Fibroblast of skin of right biceps (primary cell): ENCODE measurements at places on chromosomes 4 and X.
A peak's percentile ranks its signal among the peaks of the same experiment; 100 is the strongest.

DNA sequence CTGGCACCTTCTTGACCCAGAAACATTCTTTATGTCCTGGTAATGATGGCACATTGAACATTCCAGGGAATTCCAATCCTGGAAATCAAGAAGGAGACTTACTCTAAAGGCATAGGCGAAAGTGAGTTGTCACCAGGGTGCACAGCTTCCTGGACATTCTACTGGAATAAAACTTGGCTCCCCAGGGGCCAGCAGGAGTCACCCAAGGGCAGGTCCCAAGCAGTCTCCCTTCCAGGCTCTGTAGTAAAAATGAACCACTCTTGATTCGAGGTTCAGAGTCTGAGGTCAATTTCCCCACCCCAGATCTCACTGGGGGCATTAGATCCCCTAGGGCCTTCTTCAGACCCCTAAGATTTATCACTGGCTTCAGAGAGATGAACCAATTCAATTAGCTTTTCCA, 338.7 kb upstream of the GATB start:
- no peak for DNase-seq

- DNase-seq = no peak
Measured at GRCh38 chr4:90643156-90643555, 516.0 kb downstream of the CCSER1 start.

GRCh38 chrX:154116426-154117211, 19.1 kb upstream of the MECP2 start:
- DNase-seq = no peak

GRCh38 chr4:175639346-175639745, 172.7 kb downstream of the GPM6A start:
- DNase-seq = no peak

GRCh38 chr4:165360041-165360695, 18.6 kb upstream of the CPE start:
- peak; percentile 69 for DNase-seq

GRCh38 chrX:7127056-7127455, 20.5 kb upstream of the STS start:
- DNase-seq = no peak

GRCh38 chr4:180086480-180087190, 2156.6 kb upstream of the TENM3 start:
- DNase-seq = no peak

GRCh38 chrX:23478056-23478455, 143.4 kb downstream of the PTCHD1 start:
- DNase-seq = peak; percentile 15

GRCh38 chr4:177923888-177924287, 481.7 kb upstream of the AGA start:
- DNase-seq = no peak

GRCh38 chr4:175326796-175327195, 408.6 kb downstream of the ADAM29 start:
- no peak for DNase-seq

DNA sequence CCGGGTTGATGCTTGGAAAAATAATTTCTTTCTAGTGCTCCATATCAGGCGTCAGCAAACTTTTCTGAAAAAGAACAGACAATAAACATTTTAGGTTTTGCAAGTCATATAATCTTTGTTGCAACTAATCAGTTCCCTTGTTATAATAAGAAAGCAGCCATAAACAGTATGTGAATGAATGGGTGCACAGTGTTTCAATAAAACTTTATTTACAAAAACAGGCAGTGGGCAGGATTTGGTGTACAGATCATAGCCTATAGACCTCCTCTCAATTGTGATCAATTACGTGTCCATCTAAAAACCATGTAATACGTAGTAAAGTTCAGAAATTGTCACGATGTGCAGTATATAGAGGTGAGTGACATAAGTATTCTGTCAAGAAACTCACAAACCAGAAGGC, 143.4 kb downstream of the AREG start:
- no peak for DNase-seq

- peak; percentile 81 for DNase-seq
Measured at GRCh38 chrX:136525738-136526606, 6.0 kb upstream of the VGLL1 start.

- DNase-seq = peak; percentile 17
Measured at GRCh38 chr4:156378033-156378665, 424.5 kb upstream of the CTSO start.

DNA sequence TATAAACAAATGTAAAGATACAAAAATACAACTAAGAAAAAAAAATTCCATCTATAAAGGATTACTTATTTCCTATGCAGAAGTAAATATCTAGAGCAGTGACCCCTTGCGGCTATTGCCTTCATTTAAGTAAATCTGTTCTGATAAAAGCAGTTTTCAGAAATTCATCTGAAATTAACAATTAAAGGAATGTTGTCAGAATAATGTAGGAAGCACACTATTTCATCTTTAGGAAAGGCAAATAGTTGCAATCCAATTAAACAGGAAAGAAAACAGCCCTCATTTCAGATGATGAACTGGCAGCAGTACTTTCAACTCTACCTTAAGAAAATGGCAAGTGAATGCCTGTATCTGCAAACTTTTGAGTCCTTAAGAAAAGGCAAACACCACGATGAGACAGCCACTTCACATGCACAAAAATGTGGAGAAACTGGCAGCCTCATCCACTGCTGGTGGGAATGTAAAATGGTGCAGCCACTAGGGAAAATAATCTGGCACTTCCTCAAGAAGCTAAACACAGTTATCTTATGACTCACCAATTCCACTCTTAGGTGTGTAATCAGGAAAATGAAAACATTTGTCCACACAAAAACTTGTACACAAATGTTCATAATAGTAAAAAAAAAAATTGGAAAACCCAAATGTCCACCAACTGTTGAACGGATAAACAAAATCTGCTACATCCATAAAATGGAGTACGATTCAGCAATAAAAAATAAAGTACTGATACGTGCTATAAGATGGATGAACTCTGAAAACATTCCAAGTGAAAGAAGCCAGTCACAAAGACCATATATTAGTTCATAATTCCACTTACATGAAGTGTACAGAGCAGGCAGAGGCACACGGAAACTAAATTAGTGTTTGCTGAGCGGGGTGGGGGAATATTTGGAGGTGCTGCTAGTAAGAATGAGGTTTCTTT, 2.0 kb upstream of the THAP9 start:
- DNase-seq = peak; percentile 87

- no peak for DNase-seq
Measured at GRCh38 chr4:104616401-104616820, 121.7 kb upstream of the CXXC4 start.

DNA sequence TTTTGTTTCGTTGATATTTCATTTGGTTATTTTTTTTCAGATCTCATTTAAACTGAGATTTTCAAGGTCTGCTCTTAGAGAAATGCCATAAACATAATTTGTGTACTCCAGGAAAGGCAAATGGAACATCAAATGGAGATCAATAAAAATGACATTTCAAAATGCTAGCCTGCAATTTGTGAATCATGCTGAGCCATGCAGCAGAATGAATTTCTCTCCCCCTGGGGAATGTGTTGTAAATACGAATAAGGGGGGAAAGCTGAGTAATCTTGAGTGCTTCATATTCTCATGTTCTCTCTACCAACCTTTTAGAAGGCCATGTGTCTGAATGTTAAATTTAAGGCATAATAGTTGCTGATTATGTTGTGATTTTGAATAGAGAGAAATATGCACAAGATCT, 7.8 kb downstream of the ZCCHC4 start:
- peak; percentile 67 for DNase-seq

GRCh38 chr4:129179276-129179675, 83.3 kb downstream of the C4orf33 start:
- no peak for DNase-seq

GRCh38 chrX:122586831-122587230, 597.2 kb upstream of the GRIA3 start:
- no peak for DNase-seq

DNA sequence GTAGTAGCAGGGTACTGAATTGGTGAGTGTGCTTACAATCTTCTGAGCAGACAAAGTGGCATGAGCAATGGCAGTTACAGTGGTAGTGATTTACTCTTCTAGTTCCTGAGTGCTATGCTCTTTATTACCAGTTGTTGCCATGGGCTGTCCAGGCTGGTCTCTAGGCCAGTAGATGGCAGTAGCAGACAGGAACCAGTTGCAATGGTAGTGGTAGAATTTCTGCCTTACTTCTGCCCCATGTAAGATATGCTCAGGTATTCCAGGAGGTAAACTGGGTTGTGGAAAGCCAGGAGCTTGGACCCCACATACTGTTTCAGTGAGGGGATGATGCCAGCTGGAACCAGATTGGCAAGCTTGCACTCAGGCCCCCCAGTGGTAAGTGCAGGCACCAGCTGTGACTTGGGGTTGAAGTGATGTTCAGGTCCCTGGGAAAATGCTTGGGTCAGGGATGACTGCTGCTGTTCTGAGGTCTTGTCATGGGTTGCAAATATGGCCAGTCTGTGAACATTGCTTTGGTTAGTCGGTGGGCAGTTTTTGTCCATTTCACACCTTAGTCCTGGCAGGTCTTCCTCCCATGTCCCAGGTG, 63.0 kb upstream of the ZXDB start:
- DNase-seq = no peak

- peak; percentile 94 for DNase-seq
Measured at GRCh38 chrX:110341189-110342035, 17.2 kb upstream of the RTL9 start.

DNA sequence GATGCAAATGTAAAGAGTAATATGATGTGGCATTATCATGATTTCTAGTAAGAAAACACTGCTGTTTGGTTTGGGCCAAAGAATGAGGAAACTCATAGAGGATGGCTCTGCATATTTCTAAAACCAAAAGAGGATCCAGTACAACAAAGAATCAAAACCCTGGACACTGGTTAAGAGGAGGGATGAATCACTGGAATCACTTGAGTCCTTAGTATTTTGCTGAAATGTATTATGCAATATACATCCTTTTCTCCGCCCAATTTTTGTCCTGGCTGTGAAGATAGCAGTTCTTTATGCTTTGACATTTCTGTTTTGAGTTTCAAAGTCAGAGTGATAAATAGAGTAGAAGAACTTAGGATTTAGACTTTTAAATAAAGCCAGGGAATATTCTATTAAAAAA, 345.9 kb downstream of the PACRGL start:
- no peak for DNase-seq

DNA sequence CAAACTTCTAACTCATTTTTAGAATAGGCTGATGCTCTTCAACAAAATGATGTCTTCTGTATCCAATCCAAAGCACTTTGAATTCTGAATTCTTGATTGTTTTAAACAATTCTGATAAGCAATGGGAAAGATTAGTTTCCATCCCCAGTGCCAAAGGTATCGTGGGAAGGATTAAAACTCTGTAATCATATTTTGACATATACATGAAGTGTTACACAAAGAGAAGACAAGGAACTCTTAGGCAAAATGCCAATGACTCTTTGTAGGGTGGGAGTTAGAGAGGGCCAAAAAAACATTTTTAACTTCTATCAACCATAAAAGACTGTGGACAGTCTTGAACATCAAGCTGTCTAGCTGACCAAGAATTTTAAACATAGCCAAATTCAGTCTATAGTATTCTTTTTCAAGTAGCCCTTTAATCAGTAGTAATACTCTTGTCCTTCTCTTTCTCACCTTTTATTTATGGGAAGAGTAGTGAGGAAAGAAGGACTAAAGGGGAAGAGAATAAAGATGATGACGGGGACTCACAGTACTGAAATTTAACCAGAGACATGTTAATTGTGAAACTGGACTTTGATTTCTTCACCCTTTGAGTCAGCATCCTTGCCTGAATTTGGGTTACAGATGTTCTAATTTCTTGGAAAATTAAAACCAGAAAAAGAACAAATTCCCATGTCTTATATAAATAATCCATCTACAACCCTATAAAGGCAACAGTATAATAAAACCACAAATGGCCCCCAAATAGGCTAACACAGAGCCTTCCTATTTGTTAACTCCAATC, 51.8 kb upstream of the VEGFD start:
- DNase-seq = no peak

DNA sequence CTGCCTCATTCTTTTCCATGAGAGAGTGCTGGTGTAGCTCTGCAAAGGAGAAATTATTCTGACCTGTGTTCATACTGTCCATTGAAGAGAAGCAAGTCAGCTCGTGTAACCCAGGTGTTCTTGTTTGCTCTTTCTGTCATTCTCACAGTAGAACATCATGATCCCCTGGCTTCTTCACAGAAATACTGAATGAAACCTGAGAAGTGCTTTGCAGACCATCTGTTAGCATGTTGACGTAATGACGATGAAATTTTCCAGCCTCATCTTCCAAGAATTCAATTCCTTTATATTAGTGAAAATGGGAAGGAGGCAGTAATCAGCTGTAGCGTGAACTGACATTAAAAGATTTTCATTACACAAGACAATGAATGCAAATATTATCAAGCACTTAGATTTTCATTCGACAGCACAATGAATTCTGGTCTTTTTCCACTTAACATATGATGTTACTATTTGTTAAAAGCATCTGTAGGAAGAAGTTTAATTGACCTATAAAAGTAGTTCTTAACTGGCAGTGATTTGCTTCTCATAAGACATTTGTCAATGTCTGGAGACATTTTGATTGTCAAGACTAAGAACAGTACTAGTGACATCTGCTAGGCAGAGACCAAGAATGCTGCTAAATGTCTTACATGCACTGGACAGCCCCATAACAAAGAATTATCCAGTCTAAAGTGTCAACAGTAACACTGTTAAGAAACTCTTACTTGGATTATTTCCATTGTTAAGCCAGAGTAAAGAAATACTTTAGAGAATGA, 246.3 kb downstream of the BANK1 start:
- peak; percentile 56 for DNase-seq

GRCh38 chrX:1591863-1592469, 562 bp downstream of the AKAP17A start:
- no peak for DNase-seq

- DNase-seq = peak; percentile 91
Measured at GRCh38 chr4:176467001-176467400, 147.2 kb downstream of the SPCS3 start.

GRCh38 chrX:138519296-138519695, 192.2 kb downstream of the FGF13 start:
- peak; percentile 1 for DNase-seq

DNA sequence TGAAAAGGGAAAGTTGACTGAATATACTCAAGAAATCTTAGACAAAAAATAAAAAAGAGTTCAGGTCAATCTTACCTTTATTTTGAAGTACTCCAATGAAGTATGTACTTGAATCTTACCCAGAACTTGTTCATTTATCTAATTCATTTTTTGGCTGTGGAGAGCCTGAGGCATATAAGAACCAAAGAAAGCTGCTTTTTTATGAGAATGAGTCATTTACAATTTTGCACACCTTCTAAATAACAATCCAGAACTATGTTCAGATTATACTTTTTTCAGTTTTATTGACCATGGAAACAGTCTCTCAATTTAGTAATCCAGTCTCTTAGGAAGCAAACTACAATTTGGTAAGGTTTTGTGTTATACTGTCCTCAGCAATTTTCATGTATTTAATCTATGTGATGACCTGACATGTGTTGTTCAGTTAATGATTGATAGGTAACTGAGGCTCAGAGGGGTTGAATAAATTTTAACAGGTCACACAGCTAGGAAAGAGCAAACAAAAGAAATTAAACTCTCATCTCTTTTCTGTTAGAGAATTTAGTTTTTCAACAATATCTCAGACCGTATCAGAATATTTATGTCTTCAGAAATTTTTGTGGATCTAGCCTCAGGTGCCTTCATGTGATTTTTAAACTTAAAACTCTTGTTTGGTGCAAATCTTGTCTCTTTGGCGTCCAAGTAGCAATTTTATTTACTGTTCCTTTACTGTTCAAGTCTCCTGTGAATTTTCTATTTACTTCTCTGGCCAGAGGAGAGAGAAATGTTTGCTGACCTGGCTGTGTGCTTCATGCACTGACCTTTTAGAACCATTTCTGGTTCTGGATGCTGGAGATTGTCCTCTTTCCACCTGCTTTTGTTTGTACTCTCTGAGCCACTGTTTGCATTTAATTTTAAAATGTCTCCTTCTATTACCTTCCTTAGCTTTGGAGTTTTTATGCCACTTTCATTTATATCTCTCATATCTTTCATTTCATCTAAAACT, 1453.4 kb downstream of the STIM2 start:
- no peak for DNase-seq
